ENCODE measurements at places on chromosomes 12 and 14. TPM values are rescaled to one million over a fixed set of nuclear protein-coding genes. Genes with fewer than 3 reads are reported as not detected.

TPH2 gene
- total RNA-seq: not detected

EML1 gene
- total RNA-seq: 21.1 TPM

HRK gene
- not detected for total RNA-seq

ADAMTS20 gene
- total RNA-seq: not detected

NTS gene
- under 0.01 TPM for total RNA-seq

SLC10A1 gene
- not detected for total RNA-seq

PSMA3 gene
- 109 TPM for total RNA-seq

SOAT2 gene
- not detected for total RNA-seq

AVPR1A gene
- not detected for total RNA-seq

AQP2 gene
- not detected for total RNA-seq

TMPRSS12 gene
- total RNA-seq: not detected

KLHL33 gene
- under 0.01 TPM for total RNA-seq

PIWIL1 gene
- total RNA-seq: not detected

FSCB gene
- total RNA-seq: not detected

TBC1D30 gene
- 9.8 TPM for total RNA-seq

MYF6 gene
- total RNA-seq: not detected

KCNC2 gene
- total RNA-seq: not detected

ACTR10 gene
- total RNA-seq: 25.1 TPM

TAS2R8 gene
- not detected for total RNA-seq

OASL gene
- total RNA-seq: 0.22 TPM

LRP1-AS gene
- total RNA-seq: not detected

GALNT16 gene
- under 0.01 TPM for total RNA-seq

AEBP2 gene
- total RNA-seq: 14.2 TPM

ACSM4 gene
- total RNA-seq: not detected

KCNA5 gene
- not detected for total RNA-seq

DPPA3 gene
- total RNA-seq: not detected

TSPAN19 gene
- under 0.01 TPM for total RNA-seq

Measured in lung microvascular endothelial cell (primary cell).